ENCODE measurements at places on chromosomes 5 and 9. TPM values are rescaled to one million over a fixed set of nuclear protein-coding genes. Genes with fewer than 3 reads are reported as not detected.

DNA sequence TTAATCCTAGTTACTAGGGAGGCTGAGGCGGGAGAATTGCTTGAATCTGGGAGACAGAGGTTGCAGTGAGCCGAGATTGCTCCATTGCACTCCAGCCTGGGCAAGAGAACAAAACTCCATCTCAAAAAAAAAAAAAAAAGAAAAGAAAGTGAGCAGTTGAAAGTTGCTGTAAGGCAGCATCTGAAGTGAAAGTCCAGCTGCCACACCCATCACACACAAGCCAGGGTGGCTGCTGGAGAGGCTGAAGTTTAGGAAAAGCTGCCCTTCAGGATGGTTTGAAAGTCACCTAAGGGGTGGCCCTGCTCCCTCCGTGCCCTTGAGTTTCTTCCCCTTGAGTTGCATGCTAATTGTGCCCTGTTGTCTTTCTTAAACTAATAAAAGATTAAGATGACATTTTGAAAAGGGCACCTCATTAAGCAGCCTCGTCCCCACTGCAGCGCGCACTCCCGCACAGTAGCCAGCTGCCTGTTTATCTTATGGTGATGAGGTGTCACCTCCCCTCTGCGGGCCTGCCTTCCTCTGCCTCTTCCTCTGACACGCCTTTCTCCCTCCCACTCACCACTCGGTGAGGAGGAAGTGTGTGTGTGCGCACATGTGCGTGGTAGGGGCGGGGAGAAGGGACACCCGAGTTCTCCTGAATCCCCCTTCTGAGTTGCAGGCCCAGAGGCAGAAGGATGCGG lies 104.2 kb upstream of the PANK3 start:
- DNase-seq: no peak

DNA sequence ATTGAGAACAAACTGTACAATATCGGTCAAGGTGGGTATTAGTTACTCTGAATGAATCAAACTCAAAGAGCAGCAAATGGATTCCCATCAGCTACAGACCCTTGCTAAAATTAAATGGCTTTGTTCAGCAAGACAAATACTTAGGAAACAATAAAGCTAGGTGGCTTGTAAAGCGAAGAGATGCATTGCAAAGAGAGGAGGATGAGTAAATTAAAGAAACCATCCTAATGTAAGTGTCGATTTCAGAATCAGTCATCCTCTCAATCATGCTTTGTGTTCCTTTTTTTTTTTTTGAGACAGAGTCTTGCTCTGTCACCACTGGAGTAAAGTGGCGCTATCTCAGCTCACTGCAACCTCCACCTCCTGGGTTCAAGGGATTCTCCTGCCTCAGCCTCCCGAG lies 359.2 kb upstream of the ZNF462 start:
- DNase-seq: no peak

GRCh38 chr5:6730807-6731206 lies 17.6 kb downstream of the TENT4A start:
- no peak for DNase-seq

FAM219A gene
- total RNA-seq: 29.5 TPM

LPAR1 gene
- 8.8 TPM for total RNA-seq

RNF183 gene
- not detected for total RNA-seq

GRCh38 chr9:1096155-1096964 lies 46.2 kb downstream of the DMRT2 start:
- no peak for DNase-seq

- no peak for DNase-seq
Observed at GRCh38 chr9:114223564-114224246, 68.4 kb downstream of the COL27A1 start.

DNA sequence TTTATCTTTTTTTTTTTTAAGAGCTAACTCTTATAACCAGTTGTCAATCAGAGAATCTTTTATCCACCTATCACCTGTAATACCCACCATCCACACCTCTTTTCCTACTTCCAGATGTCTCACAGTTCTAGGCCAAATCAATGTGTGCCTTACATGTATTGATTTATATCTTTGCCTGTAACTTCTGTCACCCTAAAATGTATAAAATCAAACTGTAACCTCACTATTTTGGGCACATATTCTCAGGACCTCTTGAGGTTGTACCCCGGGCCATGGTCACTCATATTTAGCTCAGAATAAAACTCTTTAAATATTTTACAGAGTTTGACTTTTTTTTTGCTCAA lies 404.7 kb upstream of the RORB start:
- no peak for DNase-seq

CCT5 gene
- total RNA-seq: 329 TPM

- DNase-seq: no peak
Observed at GRCh38 chr9:130185017-130185416, 12.8 kb downstream of the NCS1 start.

DNA sequence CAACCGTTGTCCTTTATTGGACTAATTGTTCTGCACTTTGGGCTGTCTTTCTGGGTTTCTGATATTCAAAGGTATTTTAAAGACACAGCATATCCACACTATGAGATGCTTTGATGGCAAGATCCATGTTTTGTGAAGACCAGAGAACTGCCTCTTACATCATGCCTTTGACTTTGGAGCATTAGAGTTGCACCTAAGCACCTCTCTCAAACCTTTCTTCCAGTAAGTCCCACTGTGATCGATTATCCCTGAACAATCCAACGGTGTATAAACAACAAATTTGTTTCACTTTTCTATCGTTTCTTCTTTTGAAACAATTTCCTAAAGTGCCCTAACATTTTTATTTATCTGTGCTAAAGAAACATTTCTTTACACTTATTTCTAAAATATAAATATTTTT lies 144.4 kb downstream of the KCTD16 start:
- DNase-seq: no peak

PHF24 gene
- total RNA-seq: 0.04 TPM

- no peak for DNase-seq
Observed at GRCh38 chr5:132539716-132540115, 3.6 kb downstream of the IL5 start.

STC2 gene
- 5.8 TPM for total RNA-seq

DNA sequence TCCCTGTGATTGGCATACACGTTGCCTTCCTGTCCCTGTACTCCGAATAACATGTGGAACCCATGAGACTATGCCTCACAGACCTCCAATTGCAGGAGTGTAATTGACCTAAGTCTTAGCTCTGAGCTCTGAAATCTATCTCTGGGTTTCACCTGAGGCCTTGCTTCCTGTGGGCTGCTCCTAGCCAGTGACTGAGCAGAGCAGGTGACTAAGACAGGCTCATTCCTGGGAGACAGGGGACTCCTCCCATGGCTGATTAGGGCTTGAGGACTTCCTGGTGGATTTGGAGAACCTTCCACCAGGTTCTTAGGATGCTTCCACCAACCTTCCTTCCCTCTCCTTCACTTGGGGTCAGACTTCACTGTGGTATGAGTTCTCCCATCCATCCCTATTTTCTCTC lies 22.3 kb upstream of the MIER3 start:
- DNase-seq: no peak

DNA sequence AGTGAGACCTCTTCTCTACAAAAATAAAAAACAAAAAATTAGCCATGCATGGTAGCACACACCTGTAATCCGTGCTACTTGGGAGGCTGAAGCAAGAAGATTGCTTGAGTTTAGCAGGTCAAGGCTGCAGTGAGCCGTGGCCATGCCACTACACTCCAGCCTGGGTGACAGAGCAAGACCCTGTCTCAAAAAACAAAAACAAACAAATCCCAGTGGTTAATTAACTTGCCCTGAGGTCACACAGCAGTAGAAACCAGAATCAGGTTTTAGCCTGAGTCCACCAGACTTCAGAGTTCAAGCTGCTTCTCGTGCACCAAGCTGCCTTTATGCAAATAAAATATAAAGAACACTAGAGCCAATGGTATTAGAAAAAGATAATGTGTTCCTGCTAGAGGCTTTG lies 169.7 kb downstream of the GOLPH3 start:
- no peak for DNase-seq

GRCh38 chr5:174680901-174681565 lies 43.3 kb upstream of the MSX2 start:
- DNase-seq: no peak

- no peak for DNase-seq
Observed at GRCh38 chr5:82676661-82677060, 398.5 kb upstream of the RPS23 start.

RASEF gene
- not detected for total RNA-seq

DNA sequence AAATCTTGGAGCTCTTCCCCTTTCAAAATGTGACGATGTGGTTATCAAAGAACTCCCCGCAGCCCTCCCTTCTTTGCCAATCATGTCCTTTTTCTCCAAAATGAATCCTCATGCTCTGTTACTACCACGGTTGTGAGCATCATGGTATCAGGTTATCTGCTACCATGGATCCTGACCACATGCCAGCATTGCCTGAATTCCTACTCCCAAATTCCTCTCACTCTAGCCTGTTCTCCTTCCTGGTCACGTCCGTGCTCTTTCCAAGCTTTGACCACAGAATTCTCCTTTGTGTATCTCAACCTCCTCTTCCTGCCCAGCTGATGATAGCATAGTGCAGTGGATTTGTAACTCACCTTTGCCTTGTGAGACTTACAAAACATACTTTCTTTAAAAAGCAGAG lies 59.5 kb upstream of the FBXL7 start:
- no peak for DNase-seq

GRCh38 chr9:4891674-4892073 lies 93.4 kb upstream of the JAK2 start:
- DNase-seq: no peak

DNA sequence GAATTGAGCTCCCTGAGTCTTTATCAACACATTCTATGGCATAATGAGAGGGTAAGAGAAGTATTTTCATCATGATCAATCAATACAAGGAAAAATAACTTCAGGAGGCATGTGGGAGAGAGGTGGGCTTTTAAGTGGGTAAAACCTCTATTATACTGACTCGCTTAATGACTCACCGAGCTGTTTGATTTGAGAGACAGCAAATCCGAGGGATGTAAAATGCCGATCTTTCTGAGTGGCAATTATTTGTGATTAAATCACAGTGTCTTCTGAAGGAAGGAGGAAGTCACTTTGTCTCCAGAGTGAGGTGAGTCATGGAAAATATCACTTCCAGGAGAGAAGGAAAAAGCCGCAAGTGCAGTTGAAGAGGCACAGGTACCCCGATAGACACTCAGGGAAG lies 320.4 kb downstream of the DRD1 start:
- DNase-seq: no peak

ZDHHC11 gene
- total RNA-seq: 2.3 TPM

ST8SIA4 gene
- total RNA-seq: 1.3 TPM

- no peak for DNase-seq
Observed at GRCh38 chr5:143398053-143398355, 5.5 kb downstream of the NR3C1 start.

DNA sequence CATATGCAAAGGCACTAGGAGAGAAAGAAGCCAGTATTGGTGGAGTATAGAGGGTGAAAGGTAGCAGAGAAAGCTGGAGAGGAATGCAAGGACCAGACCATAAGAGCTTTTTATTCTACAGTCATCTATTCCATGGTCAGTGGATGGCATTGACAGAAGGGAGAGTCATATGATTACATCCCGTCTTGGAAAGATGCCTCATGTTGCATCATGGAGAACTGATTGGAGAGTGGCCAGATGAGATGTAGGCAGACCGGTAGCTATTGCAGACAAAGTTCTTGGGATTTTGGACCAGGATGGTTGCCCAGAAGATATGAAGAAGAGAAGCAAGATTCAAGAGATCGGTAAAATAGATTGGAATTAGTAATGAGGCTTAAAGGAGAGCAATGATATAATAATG lies 260.7 kb downstream of the CHSY3 start:
- DNase-seq: no peak

DNA sequence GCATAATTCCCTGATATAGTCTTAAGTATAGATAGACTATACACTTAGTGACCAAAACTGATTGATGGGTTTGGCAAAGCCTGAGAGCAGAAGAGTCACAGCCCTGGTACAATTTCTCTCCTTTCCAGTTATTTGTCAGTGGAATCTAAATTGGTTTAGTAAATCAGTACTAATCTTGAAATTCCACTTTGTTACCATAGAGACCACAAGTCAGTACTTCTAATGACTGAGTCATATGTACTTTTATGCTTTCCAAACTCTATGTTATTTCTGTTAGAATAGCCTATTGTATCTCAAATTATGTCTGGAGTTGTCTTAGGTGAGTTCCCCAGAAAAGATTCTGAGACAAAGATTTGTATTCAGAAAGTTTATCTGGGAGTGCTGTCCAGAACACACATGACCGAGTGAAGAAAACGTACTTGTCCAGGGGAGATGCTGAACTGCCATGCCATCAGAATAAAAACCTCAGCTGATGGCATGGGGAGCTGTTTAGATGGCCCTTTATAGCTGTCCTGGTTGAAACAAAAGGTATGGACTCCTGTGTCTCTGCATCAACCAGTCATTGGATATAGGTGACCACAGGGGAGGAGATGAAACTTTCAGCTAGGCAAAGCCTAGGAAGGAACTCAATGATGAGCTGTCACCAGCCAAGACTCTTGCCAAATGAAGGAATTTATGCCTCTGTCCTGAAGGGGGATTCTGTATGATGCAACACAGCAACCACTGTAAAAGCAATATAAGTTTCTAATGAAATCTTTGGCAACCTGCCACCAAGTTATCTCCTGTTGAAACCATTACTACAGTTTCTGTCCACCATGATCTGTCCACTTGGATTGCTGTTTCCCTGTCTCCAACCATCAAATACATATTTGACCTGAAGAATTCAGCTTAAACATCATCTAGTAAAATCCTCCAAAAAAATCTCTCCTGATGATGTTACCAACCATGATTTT lies 18.0 kb upstream of the SMC2 start:
- DNase-seq: no peak

ADAMTS16 gene
- not detected for total RNA-seq

DNA sequence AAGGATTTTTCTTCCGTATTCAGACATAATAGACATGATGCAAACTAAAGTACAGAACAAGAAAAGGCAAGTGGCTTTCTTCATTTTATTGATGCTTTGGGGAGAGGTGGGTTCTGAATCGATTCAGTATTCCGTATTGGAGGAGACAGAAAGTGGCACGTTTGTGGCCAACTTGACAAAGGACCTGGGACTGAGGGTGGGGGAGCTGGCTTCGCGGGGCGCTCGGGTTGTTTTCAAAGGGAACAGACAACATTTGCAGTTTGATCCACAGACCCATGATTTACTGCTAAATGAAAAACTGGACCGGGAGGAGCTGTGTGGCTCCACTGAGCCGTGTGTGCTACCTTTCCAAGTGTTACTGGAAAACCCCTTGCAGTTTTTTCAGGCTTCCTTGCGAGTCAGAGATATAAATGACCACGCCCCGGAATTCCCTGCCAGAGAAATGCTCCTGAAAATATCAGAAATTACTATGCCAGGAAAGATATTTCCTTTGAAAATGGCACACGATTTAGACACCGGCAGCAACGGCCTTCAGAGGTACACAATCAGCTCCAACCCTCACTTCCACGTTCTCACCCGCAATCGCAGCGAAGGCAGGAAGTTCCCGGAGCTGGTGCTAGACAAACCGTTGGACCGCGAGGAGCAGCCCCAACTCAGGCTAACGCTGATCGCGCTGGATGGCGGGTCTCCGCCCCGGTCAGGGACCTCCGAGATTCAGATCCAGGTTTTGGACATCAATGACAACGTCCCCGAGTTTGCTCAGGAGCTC lies 551 bp downstream of the PCDHB6 start:
- DNase-seq: no peak

MYOZ3 gene
- 12.6 TPM for total RNA-seq

APBA1 gene
- 1.0 TPM for total RNA-seq
